Upper lobe of right lung (tissue), 1 donor: ENCODE measurements at places on chromosomes 13 and 19. TPM values are rescaled to one million over a fixed set of nuclear protein-coding genes. Genes with fewer than 3 reads are reported as not detected.

GRCh38 chr19:9700229-9700981 lies 25.5 kb upstream of the ZNF562 start:
- no peak for DNase-seq
- H3K27ac ChIP-seq: peak overlapping the region; percentile 6
- H3K4me1 ChIP-seq: no peaks in the 10 kb centered on the region
- H3K36me3 ChIP-seq: no peaks in the 10 kb centered on the region

DNA sequence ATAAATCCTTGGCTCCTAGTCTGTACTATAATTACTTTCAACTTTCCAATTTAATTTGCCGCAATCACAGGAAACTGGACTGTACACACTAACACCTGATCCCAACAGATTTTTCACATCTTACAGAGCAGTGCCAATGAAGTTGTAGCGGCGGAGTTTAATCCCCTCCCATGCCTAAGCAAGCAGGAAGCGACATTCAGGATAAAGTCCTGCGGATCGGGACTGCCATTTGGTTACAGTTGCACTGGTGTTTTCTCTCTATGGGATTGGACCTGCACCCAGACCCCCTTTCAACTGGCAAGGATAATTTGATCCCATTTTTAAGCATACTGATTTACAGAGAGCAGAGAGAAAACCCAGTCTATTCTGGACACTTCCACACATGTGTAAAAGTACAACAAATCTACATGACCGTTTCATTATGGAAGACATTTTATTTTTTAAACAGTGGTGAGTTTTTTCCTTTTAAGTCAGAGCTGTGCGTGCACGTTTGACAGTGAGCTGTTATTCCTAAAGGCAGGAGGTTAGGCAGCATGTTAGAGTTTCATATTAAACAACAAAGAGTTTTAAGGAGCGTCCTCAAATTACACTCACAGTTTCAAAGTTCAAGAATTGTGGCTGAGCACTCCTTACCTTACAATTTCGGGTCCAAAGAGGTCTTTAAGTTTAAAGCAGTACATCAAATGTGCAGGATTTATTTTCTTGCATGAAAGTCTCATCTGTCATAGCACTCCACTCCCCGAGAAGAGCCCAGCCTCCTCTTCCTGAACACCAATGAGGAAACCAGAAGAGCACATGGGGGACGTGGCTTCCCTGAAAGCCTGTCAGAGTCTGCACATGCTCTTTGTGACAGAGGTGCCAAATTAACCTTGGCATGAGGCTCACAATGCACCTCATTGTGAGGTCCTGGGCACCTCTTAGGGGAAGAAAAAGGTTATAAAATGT lies 141.6 kb upstream of the RFC3 start:
- H3K4me3 ChIP-seq: peak overlapping the region; percentile 53
- peaks cover 17% of the 10 kb centered on the region for H3K4me1 ChIP-seq
- peak overlapping the region; percentile 17 for H3K27ac ChIP-seq
- no peak for DNase-seq
- no peaks in the 10 kb centered on the region for H3K27me3 ChIP-seq

- peaks cover 12% of the 10 kb centered on the region for H3K36me3 ChIP-seq
- peaks cover 9% of the 10 kb centered on the region for H3K4me1 ChIP-seq
- DNase-seq: peak; percentile 87
- no peaks in the 10 kb centered on the region for H3K27me3 ChIP-seq
Measured at GRCh38 chr19:35154525-35155406, at the start of gene FXYD5. FXYD5 (plus strand) TSS chr19:35154735; CDS start chr19:35155551, 816 bp downstream.

GRCh38 chr13:113802090-113802531 lies 43.1 kb downstream of the TMEM255B start:
- peak; percentile 72 for DNase-seq
- H3K4me1 ChIP-seq: peaks cover 10% of the 10 kb centered on the region
- no peak overlapping the region for H3K27ac ChIP-seq
- no peaks in the 10 kb centered on the region for H3K36me3 ChIP-seq
- no peak overlapping the region for H3K4me3 ChIP-seq

DNA sequence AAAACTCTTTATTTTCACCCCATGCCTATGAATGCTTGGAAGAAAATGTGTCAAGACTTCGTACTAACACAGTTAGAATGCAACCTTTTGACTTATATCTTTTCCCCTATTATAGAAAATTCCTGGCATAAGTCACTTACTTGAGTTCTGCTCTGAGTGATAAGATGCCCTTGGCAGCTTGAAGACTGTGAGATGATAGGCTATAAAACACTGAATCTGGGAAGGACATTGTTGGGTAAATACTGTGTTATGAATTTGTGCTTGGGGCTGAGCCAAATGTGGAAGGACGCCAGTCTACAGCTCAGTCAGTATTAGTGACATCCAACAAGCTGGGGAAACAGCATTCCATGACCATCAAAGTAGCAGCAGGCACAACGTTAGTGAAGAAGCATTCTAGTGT lies 368.0 kb upstream of the SGCG start:
- peaks cover 4% of the 10 kb centered on the region for H3K4me1 ChIP-seq
- H3K27me3 ChIP-seq: no peaks in the 10 kb centered on the region
- no peak overlapping the region for H3K27ac ChIP-seq
- H3K4me3 ChIP-seq: no peak overlapping the region
- H3K36me3 ChIP-seq: no peaks in the 10 kb centered on the region

F10 gene
- 7.9 TPM for total RNA-seq

ZNF66 gene
- total RNA-seq: 6.7 TPM

DNA sequence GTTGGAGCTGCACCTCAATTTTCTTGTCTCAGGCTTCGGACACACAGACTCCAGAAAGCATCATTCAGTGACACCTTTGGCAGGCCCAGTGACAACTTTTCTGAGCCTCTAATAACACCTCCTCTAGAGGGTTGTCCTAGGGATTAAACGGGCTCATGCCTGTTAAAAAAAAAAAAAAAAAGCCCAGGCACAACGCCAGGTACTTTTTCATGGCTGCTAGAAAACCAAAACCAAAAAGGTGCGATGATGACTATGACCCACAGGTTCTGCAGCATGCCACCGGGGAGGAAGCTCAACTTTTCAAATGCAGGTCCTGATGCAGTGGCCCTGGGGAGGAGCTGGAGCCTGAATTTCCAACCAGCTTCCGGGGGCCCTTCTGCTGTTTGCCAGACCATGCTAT lies 184.2 kb downstream of the ABCC4 start:
- H3K4me3 ChIP-seq: no peak overlapping the region
- H3K27ac ChIP-seq: no peak overlapping the region
- no peaks in the 10 kb centered on the region for H3K36me3 ChIP-seq
- H3K4me1 ChIP-seq: no peaks in the 10 kb centered on the region

CABP5 gene
- total RNA-seq: not detected

CACNA1A gene
- total RNA-seq: 0.26 TPM

- no peaks in the 10 kb centered on the region for H3K27me3 ChIP-seq
- peaks cover 7% of the 10 kb centered on the region for H3K4me1 ChIP-seq
- no peak overlapping the region for H3K27ac ChIP-seq
- H3K36me3 ChIP-seq: peaks cover 17% of the 10 kb centered on the region
- no peak overlapping the region for H3K4me3 ChIP-seq
- DNase-seq: no peak
Measured at GRCh38 chr19:2432131-2432848, 4.9 kb upstream of the TIMM13 start.

DNA sequence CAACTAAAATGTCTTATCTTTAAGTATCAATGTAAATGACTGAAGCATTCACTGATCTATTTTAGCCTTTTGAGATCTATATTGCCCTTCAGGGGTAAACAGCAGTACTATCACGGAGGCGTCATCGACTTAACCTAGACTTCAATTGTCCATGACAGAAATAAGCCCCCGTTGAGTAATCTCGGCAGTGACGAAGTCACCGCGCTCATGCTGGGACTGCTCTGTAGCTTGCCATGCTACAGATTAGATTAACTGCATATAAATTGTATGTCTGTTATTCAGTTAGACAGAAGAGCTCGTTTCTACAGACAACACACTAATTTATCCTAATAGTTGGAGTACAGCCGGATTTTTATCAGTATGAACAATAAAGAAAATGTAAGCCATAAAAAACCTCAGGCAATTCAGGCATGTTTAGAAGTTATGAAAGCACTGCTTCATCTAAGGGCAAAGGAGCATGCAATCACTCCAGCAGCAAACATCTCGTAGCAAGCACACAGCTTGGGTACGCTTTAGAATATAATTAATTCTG lies 56.6 kb downstream of the TUBGCP3 start:
- no peak overlapping the region for H3K27ac ChIP-seq
- DNase-seq: no peak
- no peaks in the 10 kb centered on the region for H3K36me3 ChIP-seq
- no peak overlapping the region for H3K4me3 ChIP-seq
- no peaks in the 10 kb centered on the region for H3K27me3 ChIP-seq

- no peak for DNase-seq
- no peaks in the 10 kb centered on the region for H3K36me3 ChIP-seq
- no peaks in the 10 kb centered on the region for H3K27me3 ChIP-seq
- H3K4me3 ChIP-seq: no peak overlapping the region
Measured at GRCh38 chr13:50700664-50701305, 142.7 kb downstream of the DLEU7 start.
